KBM-7 (cell line): ENCODE measurements at places on chromosomes 2 and 18.

GRCh38 chr2:71721669-71722068 is 268.3 kb downstream of the DYSF start:
- DNase-seq: no peak

GRCh38 chr2:184419744-184420143 is 178.6 kb upstream of the ZNF804A start:
- no peak for DNase-seq

GRCh38 chr18:62505669-62506494 is 16.9 kb upstream of the ZCCHC2 start:
- peak; percentile 60 for DNase-seq

DNA sequence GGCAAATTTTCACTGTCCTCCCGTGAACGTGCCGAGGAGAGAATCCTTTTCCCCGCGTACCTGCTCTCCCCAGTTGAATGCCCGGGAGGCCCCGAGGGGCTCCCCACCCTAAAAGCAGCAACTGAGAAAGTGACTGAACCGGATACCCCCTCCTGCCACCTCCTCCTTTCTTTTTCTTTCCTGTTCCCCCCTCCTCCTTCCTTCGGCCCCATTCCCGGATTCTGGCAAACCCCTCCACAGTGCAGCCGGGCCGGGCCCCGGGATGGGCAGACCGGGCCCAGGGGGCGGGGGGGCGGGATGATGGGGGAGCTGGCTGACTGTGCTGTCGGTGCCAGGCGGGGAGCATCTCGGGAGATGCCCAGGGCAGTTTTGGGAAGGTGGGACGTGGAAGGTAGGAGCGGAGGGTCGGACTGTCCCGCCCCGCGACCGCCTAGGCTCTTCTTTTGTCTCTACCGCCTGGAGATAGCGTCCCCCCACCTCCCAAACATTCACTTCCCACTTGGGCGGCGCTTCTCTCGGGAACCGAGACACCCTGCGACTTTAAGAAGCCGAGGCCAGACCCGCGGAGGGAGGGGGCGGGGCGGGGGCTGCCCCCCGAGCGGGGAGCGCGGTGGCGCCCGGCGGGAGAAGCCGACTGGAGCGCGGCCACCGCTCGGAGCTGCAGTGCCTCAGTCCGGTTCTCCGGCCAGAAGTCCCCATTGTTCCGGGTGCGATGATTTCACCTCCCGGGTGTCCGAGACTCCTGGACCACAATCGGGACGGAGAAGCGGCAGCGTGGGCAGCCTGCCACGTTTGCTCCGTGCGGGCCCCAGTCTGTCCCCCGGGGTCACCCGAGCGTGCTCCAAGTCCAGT is 8.2 kb downstream of the DLX2 start:
- DNase-seq: peak; percentile 71

DNA sequence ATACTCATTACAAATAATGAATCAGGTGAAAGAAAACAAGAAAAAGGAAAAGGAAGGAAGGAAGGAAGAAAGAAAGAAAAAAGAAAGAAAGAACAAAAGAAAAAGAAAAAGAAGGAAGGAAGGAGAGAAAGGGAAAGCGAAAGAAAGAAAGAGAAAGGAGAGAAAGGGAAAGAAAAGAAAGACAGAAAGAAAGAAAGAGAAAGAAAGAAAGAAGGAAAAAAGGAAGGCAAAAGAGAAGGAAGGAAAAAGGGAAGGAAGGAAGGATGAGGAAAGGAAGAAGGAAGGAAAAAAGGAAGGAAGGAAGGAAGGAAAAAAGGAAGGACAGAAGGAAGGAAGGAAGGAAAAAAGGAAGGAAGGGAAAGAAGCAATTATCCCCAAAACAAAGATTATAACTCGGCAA is 1460.4 kb upstream of the PIK3C3 start:
- no peak for DNase-seq

- DNase-seq: peak; percentile 28
Measured at GRCh38 chr2:72934683-72935610, 17.6 kb downstream of the EMX1 start.

DNA sequence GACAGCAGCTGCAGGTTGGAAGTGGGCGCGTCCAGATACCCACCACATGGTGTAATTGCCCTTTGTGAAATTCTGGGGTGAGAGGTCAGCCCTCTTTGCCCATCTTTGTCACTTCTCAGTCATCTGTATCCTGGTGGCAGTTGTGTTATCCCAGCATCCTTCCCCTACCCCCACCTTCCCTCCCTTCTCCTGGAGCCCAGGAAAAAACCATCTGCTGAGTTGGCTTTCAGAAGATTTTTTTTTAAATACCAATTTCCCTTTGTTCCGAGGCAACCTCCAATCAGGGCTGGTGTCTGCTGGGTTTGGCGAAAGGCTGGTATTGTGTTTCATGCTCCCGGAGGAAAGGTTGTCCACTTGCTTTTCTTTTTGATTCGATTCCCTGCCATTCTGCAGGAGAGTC is 35.2 kb downstream of the SETBP1 start:
- no peak for DNase-seq

GRCh38 chr18:23460285-23461273 is 7.5 kb downstream of the RIOK3 start:
- DNase-seq: no peak

- no peak for DNase-seq
Measured at GRCh38 chr2:224959556-224959955, 82.7 kb downstream of the DOCK10 start.

GRCh38 chr18:48036226-48036625 is 105.8 kb upstream of the SMAD2 start:
- no peak for DNase-seq

GRCh38 chr2:175282300-175282699 is 100.8 kb upstream of the ATP5MC3 start:
- DNase-seq: peak; percentile 54

DNA sequence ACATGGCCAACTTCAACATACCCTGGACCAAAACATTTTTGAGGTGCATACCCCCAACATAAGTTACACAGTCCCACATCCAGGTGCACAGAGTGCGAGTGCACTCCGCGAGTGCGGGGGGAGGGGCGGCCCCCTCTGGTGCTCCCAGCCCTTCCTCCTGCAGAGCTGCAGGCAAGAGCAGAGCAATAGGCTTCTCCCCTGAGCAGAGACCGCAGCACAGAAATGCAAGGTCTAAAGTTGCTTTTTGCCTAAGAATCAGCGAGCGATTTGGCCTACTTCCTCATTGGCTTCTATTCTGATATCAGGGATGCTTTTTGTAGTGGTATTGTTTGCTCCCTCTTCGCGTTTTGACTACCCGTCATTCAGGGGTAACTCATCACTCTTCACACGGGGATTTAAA is 40.6 kb downstream of the BOLA3 start:
- no peak for DNase-seq

DNA sequence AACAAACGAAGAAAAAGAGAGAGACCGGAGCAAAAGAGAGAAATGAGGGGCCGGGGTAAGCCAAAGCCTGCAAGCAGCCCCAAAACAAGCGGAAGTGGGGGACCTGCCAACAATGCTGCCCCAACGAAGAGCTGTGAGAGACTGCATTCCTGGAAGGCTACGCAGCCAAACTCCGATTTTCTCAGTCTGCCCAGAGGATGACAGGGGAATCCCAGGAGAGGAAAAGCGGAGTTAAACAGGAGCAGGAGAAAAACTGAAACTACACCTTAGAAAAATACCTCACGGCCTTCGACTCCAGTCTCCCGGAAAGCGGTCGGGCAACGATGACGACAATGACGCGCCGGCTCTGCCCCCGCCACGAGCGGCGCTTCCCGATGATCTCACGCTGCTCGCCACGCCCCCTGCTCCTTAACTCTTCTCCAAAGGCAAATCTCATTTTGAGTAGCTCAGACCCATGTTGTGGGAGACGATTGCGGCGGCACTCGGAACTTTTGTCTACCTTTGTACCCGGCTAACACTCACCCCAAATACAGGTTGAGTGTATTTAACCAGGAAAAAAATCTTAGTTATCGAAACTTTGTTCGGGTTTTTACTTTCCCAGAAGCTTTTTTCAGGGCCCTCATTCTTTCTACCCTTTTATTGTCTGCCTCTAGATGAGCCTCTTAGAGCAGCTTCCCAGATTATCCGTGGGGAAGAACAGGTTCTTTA is at the start of gene C1D:
TSS of gene C1D (minus strand) at position 325 of the 708 bp plus-strand sequence. CDS start 15,694 bp downstream, outside the sequence.
- DNase-seq: peak; percentile 97

DNA sequence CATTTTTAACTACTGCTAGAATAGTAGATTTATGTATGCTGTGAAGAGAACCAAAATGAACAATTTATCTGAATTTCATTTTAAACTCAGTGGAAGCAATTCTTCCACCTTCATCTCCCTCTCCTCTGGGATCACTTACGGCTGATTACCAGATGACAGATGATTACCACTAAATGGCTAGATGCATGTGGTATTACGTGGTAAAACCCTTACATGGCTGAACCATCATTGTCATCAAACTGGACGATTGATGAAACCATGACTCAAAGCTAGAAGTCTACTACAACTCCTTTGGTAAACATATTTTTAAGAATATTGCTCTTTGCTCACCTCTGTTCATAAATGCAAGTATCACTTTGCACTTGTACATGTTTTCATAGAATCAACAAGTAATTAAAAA is 48.5 kb upstream of the DOCK10 start:
- no peak for DNase-seq

GRCh38 chr18:8584798-8585197 is 24.4 kb upstream of the RAB12 start:
- no peak for DNase-seq

DNA sequence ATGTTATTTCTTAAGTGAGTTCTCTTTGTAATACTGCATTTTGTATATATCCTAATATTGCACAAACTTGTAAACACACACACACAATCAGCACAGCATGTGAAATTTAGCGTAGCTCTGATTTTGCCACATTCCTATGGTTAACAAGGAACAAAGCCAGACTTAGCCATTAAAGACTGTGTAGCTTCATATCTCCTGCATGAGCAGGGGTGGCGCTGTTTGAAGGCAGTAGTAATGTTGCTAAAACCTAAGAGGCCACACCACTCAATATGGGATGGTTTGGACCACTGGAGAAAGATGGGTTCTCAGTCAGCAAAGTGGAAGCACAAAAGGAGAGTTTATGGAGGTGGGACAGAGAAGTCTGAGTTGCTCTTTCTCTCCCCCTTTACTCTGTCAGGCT is 61.1 kb upstream of the RND3 start:
- peak; percentile 3 for DNase-seq

- no peak for DNase-seq
Measured at GRCh38 chr2:41763141-41763540, 284.7 kb upstream of the PKDCC start.

DNA sequence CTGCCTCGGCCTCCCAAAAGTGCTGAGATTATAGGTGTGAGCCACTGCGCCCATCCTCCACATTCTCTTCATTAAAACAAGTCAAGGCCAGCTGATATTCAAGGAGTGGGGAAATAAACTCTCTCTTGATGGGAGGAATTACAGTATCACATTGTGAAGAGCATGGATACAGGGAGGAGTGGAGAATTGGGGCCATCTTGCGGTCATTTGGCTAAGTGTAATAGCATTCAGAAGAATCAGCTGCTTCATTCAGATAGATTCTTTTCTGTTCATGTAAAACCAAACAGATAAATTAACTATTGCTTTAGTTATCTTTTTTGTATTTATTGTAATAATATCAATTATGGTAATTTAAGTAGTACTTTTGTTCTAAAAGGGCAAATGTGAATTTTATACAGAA is 156.3 kb downstream of the UBR3 start:
- no peak for DNase-seq

DNA sequence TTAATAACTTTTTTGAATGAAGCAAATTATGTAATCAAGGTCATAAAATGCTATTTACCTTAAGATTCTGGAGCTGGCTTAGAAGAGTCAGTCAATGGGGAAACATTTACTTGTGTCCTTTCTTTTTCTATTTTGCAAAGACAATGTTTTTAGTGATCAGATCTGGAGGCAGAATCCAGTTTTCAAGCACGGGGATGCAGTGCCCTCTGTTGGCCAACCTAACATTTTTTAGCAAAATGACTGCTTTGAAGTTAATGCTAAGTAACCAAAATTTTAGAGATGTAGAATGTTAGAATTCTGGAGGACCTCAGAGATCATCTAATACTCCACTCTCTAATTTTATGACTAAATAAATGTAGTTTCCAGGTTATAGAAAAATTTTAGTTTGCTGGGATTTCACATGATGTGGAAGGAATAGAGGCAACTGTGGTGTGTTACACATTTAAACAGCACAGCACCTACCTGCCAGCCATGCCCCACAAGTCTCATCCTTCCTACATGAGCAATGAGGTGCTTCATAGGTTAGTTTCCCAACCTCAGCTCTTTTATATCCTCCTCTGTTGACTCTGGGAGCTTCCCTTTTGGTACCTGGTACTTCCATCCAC is 23.6 kb upstream of the SLC9A4 start:
- DNase-seq: peak; percentile 71

- no peak for DNase-seq
Measured at GRCh38 chr2:16860627-16861026, 195.0 kb upstream of the CYRIA start.

- DNase-seq: no peak
Measured at GRCh38 chr18:63454497-63454896, 22.3 kb upstream of the SERPINB5 start.

GRCh38 chr2:114543236-114543766 is 100.9 kb downstream of the DPP10 start:
- DNase-seq: peak; percentile 45

- no peak for DNase-seq
Measured at GRCh38 chr2:217256251-217256650, 396.4 kb upstream of the TNP1 start.

DNA sequence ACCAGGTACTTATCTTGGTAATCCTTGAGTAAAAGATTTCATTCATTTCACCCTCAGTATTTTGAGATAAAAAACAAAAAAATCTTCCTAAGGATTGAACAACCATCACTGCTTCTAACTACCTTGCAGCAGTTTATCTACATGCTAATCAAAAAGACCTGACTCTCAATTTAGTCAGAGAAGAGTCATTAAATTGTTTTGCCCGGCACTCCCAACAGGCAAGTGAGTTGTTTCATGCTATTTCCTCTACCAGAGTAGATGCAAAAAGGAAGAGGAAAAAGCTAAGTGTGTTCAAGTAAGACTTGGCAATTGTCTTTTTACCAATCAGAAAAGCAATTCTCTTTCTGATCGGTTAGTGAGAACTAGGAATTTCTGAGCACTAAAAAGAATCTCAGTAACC is 39.5 kb downstream of the MYO5B start:
- DNase-seq: no peak

- no peak for DNase-seq
Measured at GRCh38 chr18:48073211-48073930, 142.9 kb upstream of the SMAD2 start.

- DNase-seq: no peak
Measured at GRCh38 chr2:30148850-30149249, 2.0 kb downstream of the YPEL5 start.

- DNase-seq: no peak
Measured at GRCh38 chr2:157872791-157873190, 3.3 kb downstream of the ACVR1 start.

GRCh38 chr18:37673671-37674070 is 108.1 kb upstream of the CELF4 start:
- DNase-seq: no peak

- no peak for DNase-seq
Measured at GRCh38 chr2:229861431-229861830, 60.4 kb downstream of the TRIP12 start.
